Stimulated activated CD8-positive, alpha-beta memory T cell treated with anti-CD3 and anti-CD28 coated beads, Interleukin-4, amount 100 ng/mL, for 4 hours (primary cell): ENCODE measurements at places on chromosomes 12 and 14.

- no peak for DNase-seq
These were observed 41.6 kb downstream of the LRRC74A start for GRCh38 chr14:76867516-76868453.

- DNase-seq: no peak
These were observed 30.4 kb downstream of the FRS2 start for GRCh38 chr12:69500631-69501030.

DNA sequence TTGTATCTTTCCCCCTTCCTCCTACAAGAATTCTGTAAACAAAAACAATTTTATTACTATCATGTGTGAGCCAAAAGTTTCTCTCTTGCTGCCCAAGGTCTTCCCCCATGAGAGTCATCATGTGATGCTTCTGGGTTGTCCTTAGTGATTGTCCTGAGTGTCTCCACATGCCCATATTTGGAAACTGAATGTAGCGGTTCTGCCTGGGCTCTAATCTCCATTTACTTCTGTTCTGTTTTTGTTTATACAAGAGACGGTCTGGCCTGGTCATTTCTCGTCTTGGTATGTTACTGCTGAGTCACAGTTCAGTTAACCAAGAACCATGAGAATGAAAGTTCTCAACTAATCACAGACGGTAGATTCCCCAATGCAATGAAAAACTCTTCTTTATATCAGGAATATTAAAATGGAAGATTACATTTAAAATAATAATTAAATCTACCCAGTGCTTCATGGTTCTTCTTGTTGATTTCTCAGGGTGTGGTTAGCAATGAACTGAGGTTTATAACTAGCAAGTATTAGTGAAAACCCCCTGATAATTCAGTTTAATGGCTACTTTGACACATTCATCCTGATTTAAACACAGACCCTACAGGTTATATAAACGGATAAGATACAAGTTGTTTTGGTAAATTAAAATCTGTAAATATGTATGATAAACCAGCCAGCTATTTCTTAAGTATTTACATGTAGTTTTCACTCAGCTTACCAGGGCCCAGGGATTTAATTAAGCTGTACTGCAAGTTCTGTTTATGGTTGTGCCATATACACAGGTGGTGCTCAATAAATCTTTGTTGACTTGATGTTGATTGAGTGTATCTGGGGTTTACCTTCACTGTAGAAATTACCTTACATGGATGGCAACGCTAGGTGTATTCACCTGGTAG is 81.1 kb downstream of the PELI2 start:
- no peak for DNase-seq

DNA sequence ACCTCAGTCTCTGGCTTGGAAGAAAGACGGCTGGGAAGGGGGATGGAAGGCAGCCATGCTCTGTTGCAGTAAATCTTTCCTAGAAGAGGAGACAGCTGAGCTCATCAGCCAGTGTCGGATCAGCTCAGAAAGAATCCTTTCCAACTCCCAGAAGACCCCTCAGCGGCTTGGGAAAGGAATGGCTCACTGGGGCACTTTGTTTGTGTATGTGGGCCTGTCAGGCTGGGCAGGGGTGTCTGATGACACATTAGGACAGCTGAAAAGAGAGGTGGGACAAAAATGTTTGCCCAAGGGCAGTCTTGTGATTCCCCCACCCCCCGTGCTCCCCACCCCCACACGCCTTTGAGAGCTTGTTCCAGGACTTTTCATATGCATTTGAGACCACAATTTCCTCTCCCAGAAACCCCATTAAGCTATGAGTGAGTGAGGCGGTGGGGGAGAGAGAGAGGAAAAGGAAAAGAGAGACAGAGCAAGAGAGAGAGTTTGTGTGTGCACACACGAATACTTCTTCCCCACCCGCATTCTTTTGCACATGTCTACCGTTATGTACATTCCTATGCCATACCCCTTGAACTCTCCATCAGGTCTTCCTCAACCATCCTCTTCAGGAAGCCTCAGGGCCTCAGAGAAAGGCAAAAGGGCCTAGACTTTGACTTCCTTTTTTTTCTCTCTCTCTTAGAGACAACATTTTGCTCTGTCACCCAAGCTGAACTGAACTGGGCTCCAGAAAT is 198.9 kb downstream of the ZFP36L1 start:
- no peak for DNase-seq

GRCh38 chr12:27984275-27984674 is 11.7 kb upstream of the PTHLH start:
- DNase-seq: no peak

DNA sequence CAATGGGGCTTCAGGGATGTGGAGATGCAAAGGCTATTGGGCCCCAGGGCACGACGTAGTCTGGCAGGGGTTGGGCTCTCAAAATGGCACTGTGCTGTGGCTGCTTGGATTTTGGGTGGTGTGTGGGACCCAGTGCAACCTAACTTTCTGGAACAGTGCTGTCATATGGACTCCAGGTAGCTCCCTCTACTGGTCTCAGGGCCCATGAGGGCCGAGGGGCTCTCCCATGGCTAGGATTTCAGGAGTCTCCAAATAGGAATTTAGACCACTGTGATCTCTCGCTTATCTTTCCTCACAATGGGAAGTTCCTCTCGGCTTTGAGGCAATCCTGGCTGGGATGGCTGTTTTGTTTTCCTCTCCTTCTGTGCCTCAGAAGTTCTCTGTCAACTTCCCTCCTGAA is 68.2 kb upstream of the MUCL1 start:
- DNase-seq: no peak

DNA sequence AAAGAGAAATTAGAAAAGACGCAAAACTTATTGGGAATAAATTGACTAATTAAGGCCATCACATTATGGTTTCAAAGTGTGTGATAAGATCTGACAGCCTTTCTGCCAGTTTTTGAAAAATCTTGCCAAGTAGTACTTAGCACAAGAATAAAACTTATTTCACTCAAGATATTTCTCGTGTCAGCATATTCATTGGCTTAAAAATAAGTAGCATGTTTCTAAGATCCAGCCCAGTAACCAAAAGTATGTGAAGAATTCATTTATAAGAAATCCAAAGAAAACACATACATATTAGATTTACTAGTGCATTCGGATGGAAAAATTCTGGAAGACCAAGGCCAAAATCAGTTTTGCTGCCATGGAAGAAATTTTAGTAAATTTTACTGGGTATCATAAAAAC is 1135.0 kb downstream of the GALC start:
- DNase-seq: no peak

DNA sequence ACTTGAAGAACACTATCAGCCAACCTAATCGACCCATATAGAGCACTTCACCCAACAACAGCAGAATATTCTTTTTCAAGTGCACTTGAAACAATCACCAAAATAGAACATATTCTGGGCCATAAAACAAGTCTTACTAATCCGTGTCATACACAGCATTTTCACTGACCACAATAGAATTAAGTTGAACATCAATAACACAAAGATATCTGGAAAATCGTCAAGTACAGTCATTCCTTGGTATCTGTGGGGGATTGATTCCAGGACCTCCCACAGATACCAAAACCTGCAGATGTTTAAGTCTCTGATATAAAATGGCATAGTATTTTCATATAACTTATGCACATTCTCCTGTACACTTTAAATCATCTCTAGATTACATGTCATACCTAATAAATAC is 295.7 kb downstream of the BCL11B start:
- DNase-seq: no peak

- DNase-seq: no peak
These were observed 63.1 kb downstream of the BBS10 start for GRCh38 chr12:76284816-76285750.

DNA sequence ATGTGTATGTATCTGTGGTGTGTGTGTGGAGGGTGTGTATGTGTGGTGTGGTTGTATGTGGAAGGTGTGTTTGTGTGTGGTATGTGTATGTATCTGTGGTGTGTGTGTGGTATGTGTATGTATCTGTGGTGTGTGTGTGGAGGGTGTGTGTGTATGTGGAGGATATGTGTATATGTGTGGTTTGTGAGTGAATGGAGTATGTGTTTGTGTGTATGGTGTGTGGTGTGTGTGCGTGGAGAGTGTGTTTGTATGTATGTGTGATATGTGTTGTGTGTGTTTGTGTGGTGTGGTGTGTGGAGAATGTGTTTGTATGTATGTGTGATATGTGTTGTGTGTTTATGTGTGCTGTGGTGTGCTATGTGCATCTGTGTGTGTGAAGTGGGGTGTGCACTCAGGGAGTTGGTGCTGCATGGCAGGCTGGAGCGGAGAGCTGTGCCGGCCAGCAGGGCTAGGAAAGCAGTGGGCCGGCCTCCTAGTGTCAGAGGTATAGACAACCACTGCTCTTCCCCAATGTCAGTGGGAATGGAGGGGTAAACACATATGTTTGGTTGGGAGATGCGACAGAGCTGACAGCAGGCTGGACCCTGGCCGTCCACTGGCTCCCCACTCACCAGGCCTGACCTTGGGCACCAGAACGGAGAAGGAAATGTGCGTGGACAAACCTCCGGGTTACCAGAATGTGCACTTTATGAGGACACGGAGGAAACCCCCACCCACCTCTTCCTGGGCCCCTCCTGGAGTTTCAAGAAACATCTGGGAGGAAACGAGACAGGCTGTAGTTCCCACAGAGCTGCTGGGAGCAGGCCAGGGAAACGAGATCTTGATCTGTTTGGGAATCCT is 60.7 kb downstream of the CLMN start:
- DNase-seq: no peak

DNA sequence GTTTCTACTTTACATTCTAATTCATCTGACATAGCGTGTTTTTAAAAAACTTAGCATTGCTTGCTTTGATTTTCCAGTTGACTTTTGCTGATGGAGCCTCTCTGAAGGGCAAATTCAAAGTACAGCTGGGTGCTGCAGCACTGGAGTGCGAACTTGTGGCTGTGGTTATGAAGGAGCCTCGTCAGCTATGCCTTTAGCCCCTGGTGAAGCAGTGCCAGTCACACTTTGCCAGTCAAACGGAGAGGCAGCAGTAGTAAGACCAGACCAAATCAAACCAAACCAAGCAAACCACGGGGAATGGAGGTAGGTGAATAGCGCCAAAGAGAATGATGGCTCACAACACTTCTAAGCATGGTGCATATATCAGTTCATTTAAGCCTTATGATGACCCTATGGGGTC is 15.1 kb upstream of the SLC38A2 start:
- DNase-seq: no peak
